Body of pancreas (tissue), 4 donors: ENCODE measurements at places on chromosomes 1 and 21. TPM values are rescaled to one million over a fixed set of nuclear protein-coding genes. Genes with fewer than 3 reads are reported as not detected.

DNA sequence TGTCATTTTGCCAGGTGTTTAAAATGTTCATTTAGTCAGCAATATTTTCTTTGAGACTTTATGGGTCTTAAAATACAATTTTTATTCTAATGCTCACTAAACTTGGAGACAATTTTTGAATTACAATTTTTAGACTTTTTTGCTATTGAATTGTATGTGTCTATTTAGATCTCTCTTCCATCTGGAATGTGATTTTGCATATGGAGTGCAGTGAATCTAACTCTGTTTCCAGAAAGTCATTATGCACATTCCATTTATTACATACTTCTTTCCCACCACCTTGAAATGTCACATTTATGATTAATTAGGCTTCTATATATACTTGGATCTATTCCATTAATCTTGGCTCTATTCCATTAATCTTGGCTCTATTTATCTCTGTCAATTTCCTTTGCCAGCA lies 5.6 kb upstream of the TSPEAR start:
- no peaks in the 10 kb centered on the region for H3K27me3 ChIP-seq
- DNase-seq: no peak
- no peaks in the 10 kb centered on the region for H3K36me3 ChIP-seq
- no peaks in the 10 kb centered on the region for H3K4me1 ChIP-seq
- H3K4me3 ChIP-seq: no peak overlapping the region

The ZNF695 gene
- total RNA-seq: not detected

- H3K4me1 ChIP-seq: no peaks in the 10 kb centered on the region
- no peaks in the 10 kb centered on the region for H3K36me3 ChIP-seq
- no peak overlapping the region for H3K4me3 ChIP-seq
- no peak for DNase-seq
- no peak overlapping the region for H3K27ac ChIP-seq
Measured at GRCh38 chr1:17920881-17921640, 165.9 kb downstream of the ACTL8 start.

GRCh38 chr1:179169616-179170467 lies 59.6 kb downstream of the ABL2 start:
- no peak for DNase-seq
- H3K4me1 ChIP-seq: no peaks in the 10 kb centered on the region
- H3K36me3 ChIP-seq: no peaks in the 10 kb centered on the region
- H3K27me3 ChIP-seq: no peaks in the 10 kb centered on the region

The ERICH3 gene
- not detected for total RNA-seq

DNA sequence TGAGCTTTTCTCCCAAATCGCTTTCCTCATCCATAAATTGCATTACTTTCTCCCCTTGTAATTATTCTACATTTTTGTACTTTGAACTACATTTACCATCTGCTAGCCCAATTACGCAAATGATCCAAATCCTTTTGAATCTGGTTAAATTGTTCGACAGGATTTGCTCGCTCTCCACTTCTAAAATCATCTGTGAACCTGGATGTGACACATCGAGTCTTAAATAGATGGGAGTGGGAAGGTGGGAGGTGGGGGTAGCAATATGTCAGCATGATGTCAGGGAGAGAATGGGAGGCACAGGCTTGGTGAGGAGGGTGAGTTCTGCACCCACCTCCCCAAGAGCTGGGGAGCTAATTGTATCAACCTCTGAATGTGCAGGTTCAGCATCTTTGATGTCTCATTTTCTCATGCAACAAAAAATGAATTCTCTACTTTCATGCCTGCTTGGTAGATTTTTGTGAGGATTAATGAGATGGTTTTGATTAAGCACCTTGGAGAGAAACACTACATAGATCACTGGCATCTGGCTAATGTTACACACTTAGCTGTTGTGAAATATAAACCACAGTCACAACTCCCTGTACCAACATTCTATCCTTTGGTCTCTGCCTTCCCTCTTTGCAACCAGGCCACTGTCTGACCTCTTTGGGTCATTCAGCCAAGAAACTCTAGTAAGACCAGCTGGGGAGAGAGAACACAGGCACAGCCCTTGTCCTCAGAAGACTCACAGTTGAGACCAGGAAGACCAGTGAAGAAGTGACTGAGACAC lies 165.1 kb downstream of the DAB1 start:
- no peak for DNase-seq
- no peaks in the 10 kb centered on the region for H3K27me3 ChIP-seq
- H3K27ac ChIP-seq: no peak overlapping the region
- no peaks in the 10 kb centered on the region for H3K36me3 ChIP-seq

GRCh38 chr1:98523256-98523655 lies 138.3 kb upstream of the SNX7 start:
- no peak for DNase-seq
- no peaks in the 10 kb centered on the region for H3K36me3 ChIP-seq
- H3K27me3 ChIP-seq: no peaks in the 10 kb centered on the region
- no peaks in the 10 kb centered on the region for H3K4me1 ChIP-seq
- no peak overlapping the region for H3K4me3 ChIP-seq

GRCh38 chr1:44786841-44787426 lies 1.0 kb downstream of the BEST4 start:
- H3K27ac ChIP-seq: peak overlapping the region; percentile 66
- DNase-seq: no peak
- H3K36me3 ChIP-seq: no peaks in the 10 kb centered on the region
- H3K4me3 ChIP-seq: no peak overlapping the region
- H3K4me1 ChIP-seq: peaks cover 38% of the 10 kb centered on the region
- H3K27me3 ChIP-seq: no peaks in the 10 kb centered on the region

DNA sequence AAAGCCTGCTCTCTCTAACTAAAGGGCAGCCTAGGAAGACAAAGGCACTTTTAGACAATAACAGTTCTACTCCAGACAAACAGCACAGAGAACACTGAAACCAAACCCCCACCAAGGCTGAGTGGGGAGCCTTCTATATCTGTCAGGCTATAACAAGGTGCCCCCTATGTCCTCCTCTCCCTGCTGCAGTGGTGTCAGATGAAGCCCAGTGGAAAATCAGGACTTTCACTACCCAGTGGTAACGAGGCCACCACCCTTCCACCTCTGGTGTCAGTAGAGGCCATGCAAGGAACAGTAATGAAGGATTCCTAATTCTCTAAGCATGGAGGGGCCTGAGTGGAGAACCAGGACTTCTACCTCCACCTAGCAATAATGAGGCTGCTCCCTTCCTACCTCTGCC lies 83.7 kb downstream of the ZSWIM5 start:
- DNase-seq: no peak
- H3K27me3 ChIP-seq: no peaks in the 10 kb centered on the region
- no peak overlapping the region for H3K4me3 ChIP-seq

DNA sequence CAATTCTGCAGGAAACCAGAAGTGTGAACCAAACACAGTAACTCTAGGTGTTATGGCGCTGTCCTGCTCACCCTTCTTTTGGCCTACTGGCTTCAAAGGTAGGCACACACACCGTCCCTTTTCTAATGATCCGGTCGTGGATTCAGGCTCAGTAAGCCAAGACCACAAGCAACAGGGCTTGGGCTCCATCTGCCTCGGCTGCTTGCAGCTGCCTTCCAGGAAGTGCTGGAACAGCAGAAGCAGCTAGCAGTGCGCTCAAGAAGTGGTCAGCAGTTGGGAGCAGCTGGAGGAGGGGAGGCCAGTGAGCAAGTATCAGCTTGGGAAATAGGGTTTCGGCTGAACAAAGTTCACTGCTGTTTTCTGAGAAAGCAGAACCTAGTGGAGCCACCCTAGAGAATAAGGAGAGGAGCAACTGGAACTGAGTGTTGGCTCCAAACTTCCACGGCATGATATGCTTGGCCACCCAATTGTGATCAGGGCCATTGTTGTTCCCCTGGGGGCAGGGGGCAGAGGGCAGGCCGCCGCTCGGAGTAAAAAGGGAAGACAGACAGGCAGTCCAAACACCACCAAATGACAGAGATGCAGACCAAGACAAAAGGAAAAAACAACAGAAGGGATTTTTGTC lies 173.4 kb downstream of the TOMM20 start:
- no peaks in the 10 kb centered on the region for H3K27me3 ChIP-seq
- H3K36me3 ChIP-seq: no peaks in the 10 kb centered on the region
- H3K4me3 ChIP-seq: no peak overlapping the region
- peak; percentile 69 for DNase-seq
- H3K4me1 ChIP-seq: peaks cover 59% of the 10 kb centered on the region

The CDKN2C gene
- 7.6 TPM for total RNA-seq

- H3K4me3 ChIP-seq: no peak overlapping the region
- DNase-seq: no peak
- peak overlapping the region; percentile 13 for H3K27ac ChIP-seq
- H3K4me1 ChIP-seq: peaks cover 67% of the 10 kb centered on the region
Measured at GRCh38 chr1:109570414-109570813, 22.0 kb downstream of the GNAI3 start.

DNA sequence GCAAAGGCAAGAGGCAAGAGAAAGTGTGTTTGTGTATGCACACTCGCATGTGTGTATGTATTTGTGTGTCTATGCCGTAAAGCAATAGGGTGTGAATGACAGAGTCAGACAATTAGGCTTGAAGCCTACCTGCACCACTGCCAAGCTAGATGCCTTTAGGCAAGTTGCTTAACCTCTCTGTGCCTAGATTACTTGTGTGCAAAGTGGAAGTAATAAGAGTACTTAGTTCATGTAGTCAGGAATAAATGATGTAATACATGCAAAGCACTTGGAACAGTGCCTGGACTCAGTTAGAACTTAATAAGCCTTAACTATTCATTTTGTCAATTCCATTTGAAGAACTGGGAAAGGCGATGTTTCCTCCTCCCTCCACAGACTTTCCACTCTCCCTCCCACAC lies 31.7 kb downstream of the LAMB3 start:
- no peaks in the 10 kb centered on the region for H3K27me3 ChIP-seq
- no peak for DNase-seq
- H3K36me3 ChIP-seq: no peaks in the 10 kb centered on the region
- peaks cover 18% of the 10 kb centered on the region for H3K4me1 ChIP-seq

DNA sequence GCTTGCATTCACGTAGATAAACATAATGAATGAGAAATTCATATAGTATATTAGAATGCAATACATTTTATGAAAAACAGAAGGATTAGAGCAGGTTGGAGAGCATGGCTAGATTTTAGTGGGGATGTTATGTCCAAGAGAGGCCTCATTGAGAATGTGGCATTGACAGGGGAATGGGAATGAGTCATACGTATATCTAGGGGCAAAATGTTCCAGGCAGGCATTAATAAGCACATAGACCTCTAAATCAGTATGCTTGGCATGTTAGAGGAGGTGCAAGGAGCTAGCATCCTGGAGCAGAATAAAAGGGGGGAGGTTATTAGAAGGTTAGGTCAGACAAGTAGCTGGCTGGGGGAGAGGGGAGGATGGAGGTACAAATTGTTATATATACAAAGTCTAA lies 93.0 kb downstream of the USH2A start:
- no peak overlapping the region for H3K27ac ChIP-seq
- no peak for DNase-seq
- no peaks in the 10 kb centered on the region for H3K27me3 ChIP-seq
- H3K36me3 ChIP-seq: no peaks in the 10 kb centered on the region
- no peaks in the 10 kb centered on the region for H3K4me1 ChIP-seq

GRCh38 chr1:40911105-40911504 lies 48.9 kb upstream of the CITED4 start:
- no peak overlapping the region for H3K4me3 ChIP-seq
- H3K27ac ChIP-seq: no peak overlapping the region
- H3K4me1 ChIP-seq: peaks cover 7% of the 10 kb centered on the region
- DNase-seq: no peak

GRCh38 chr1:23478896-23479665 lies 4.9 kb downstream of the ASAP3 start:
- H3K27me3 ChIP-seq: no peaks in the 10 kb centered on the region
- peak; percentile 91 for DNase-seq
- H3K4me3 ChIP-seq: no peak overlapping the region
- peaks cover 56% of the 10 kb centered on the region for H3K4me1 ChIP-seq
- no peaks in the 10 kb centered on the region for H3K36me3 ChIP-seq

The FAM3B gene
- 74.5 TPM for total RNA-seq

- H3K27ac ChIP-seq: no peak overlapping the region
- H3K4me3 ChIP-seq: no peak overlapping the region
- no peaks in the 10 kb centered on the region for H3K27me3 ChIP-seq
- DNase-seq: no peak
- H3K36me3 ChIP-seq: no peaks in the 10 kb centered on the region
Measured at GRCh38 chr1:15876357-15877055, 29.0 kb downstream of the SPEN start.

DNA sequence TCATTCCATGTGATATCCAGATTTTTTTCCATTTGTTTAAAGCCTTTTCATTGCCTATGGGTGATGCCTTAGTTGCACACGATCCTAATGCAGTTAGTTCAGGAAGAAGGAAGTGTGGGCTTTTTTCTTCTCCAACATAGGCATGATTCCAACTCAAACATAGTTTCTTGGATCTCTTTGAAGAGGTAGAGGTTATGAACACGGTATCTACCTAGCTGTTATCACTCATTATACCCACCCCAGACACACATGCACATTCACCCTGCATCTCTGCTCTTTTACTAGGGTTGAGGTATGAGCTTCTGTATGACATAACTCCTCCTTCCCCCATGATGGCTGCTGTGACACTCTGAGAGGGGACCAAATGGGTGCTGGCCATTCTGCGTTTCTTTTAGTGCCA lies 122.1 kb upstream of the ZNF648 start:
- H3K4me1 ChIP-seq: peaks cover 23% of the 10 kb centered on the region
- no peaks in the 10 kb centered on the region for H3K36me3 ChIP-seq
- no peak overlapping the region for H3K4me3 ChIP-seq
- H3K27me3 ChIP-seq: no peaks in the 10 kb centered on the region
